ENCODE measurements at places on chromosomes 12 and 14.

DNA sequence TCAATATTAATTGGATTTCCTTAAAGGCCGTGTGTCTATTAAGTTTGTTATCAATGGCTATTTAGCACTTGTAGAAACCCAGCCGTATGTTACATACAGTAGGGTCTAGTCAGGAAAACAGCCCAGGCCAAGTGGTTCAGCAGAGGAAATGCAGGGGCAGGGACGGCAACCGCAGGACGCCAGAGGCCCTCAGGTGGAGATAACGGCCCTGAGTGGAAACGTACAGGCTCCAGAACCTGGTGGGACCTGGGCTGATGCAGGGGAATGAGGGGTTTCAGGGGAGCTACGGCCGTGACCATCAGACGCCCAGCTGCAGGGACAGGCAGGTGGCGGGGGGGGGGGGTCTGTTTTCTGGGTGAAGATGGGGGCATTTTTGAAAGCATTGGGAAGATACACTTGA, 3.7 kb upstream of the ANKLE2 start:
- peaks cover 21% of the 10 kb centered on the region for H3K36me3 ChIP-seq
- H3K27ac ChIP-seq = no peak overlapping the region
- H3K27me3 ChIP-seq = no peaks in the 10 kb centered on the region

DNA sequence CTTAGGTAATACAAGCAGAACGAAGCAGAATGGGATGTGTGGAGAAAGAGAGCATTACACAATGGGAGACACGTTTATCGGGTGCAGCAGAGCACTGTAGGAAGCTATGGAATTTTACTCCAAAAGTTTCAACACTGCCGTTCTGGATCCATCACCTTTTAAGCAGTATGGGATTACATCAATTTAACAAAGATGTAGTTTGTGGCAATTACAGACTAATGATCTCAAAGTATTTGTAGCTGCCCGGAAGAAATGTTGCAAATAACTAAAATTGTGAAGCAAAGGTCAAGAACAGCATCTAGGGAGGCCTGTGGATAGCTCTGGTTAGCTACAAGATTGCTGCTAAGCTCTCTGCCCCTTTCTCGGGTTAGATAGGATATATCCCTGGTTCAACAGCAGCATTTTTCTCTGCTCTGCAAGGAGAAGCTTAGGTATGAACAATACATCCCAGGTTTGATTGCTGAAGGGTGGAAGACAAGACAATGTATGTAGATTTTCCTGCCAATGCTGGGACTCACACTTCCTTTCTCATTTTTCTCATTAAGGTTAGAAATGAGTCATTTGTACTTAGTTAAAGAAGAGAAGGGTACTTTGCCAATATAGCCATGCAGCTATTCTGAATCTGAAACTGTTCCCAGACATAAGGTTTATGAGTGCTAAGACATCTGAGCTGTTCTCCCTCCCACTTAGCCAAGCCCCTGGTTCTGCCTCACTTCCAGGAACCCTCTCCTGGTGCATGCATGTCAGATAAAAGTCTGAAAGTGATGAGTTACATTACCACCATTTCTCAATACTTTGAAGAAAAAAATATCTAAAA, 75.0 kb upstream of the HIF1A start:
- H3K27me3 ChIP-seq = peaks cover 7% of the 10 kb centered on the region
- no peak for DNase-seq
- no peaks in the 10 kb centered on the region for H3K4me1 ChIP-seq
- H3K27ac ChIP-seq = no peak overlapping the region
- H3K36me3 ChIP-seq = no peaks in the 10 kb centered on the region

- H3K27me3 ChIP-seq = peaks cover 7% of the 10 kb centered on the region
- H3K27ac ChIP-seq = no peak overlapping the region
- no peaks in the 10 kb centered on the region for H3K4me1 ChIP-seq
- no peaks in the 10 kb centered on the region for H3K36me3 ChIP-seq
These were observed 122.6 kb downstream of the ADGRD1 start for GRCh38 chr12:131076296-131076695.

DNA sequence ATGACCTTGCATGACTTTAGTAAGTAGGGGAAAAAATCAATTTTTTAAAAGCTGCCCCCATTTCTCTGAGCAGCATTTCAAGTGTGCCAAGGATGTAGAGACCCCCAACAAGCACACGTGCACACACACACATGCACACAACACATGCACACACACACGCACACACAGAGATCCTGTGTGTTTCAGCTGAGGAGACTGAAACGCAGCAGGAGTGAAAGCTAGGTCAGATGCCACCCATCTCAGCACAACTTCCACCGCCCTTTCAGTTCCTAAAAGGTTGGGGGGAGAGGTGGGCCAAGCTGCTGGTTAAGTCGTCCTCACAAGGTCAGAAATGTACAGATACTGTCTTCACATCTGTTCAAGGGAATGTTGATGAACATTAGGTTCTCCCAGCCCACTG, 13.9 kb downstream of the MYL2 start:
- no peak overlapping the region for H3K4me3 ChIP-seq
- H3K27me3 ChIP-seq = no peaks in the 10 kb centered on the region
- no peak overlapping the region for H3K27ac ChIP-seq
- DNase-seq = no peak

DNA sequence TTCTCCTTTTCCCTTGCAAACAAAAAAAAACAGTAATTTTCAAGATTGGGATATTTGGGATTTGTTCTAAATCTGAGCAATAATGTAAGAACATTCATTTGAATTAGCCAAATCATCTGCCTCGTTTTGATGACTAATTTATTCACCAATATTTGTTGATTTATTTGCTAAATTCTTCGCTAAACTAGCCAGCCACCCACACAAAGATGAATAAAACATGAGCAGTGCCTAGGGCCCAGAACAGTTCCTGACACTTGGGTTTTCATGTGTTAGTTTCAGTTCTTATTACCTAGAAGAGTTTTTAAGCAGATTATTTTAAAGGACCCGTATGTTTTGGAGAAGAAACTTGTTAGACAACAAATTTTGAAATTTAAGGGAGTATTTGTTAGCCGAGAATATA, 1.4 kb downstream of the ETNK1 start:
- H3K27ac ChIP-seq = no peak overlapping the region
- peaks cover 39% of the 10 kb centered on the region for H3K36me3 ChIP-seq

- H3K36me3 ChIP-seq = no peaks in the 10 kb centered on the region
- no peak overlapping the region for H3K4me3 ChIP-seq
- no peak for DNase-seq
These were observed 319.7 kb upstream of the NAV3 start for GRCh38 chr12:77510985-77511384.

DNA sequence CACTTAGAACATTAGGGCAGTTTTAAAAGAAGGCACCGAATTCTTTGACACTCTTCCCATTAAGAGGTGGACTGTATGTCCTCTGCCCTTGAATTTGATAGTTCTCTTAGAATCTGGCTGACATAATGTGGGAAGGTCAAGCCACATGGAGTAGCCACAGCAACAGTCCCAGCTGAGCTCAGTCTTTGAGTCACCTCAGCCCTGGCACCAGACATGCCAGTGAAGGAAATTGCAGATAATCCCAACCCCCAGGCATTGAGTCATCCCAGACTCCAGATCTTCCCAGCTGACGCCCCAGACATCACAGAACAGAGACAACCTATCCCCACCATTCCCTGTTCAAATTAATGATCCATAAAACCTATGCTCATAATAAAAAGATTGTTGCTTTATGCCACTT, 83.4 kb downstream of the GTF2A1 start:
- no peaks in the 10 kb centered on the region for H3K4me1 ChIP-seq
- DNase-seq = no peak
- H3K27me3 ChIP-seq = no peaks in the 10 kb centered on the region
- H3K4me3 ChIP-seq = no peak overlapping the region

DNA sequence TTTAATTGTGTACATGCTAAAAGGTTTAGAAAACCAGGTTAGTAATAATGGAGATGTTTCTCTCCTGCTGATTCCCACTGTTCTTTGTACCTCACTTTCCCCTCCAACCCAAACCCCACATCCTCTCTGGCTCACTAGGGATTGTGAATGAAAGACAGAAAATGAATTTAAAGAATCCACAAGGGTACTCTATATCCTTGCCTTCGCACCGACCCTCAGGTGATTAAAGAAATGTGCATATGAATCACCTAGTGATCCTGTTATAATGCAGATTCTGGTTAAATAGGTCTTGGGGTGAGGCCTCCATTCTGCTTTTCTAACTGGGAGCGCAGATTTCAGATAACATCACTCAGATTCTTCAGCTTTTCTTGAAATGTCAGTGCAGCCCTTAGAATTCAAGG, 84.3 kb upstream of the OTX2 start:
- H3K4me1 ChIP-seq = no peaks in the 10 kb centered on the region
- H3K4me3 ChIP-seq = no peak overlapping the region
- H3K27me3 ChIP-seq = peaks cover 48% of the 10 kb centered on the region
- H3K27ac ChIP-seq = no peak overlapping the region

GRCh38 chr14:63652406-63652805, 10.7 kb upstream of the WDR89 start:
- H3K27ac ChIP-seq = no peak overlapping the region
- no peaks in the 10 kb centered on the region for H3K36me3 ChIP-seq
- H3K27me3 ChIP-seq = no peaks in the 10 kb centered on the region
- no peak for DNase-seq
- no peak overlapping the region for H3K4me3 ChIP-seq
- no peaks in the 10 kb centered on the region for H3K4me1 ChIP-seq

DNA sequence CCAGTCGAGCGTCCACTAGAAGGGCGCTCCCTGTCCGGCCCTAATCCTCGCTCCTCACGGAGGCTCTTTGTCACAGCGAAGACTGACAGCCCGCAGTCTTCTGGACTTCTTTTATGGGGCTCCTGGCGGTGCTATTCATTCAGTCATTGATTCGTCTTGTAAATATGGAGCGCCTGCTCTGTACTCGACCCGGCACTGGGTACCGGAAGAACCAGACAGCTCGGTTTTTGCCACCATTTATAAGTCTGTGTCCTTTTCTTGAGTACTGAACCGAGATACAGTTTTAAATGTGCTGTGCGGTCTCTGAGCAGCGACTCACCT, 570 bp downstream of the DMAC2L start:
- peaks cover 2% of the 10 kb centered on the region for H3K4me1 ChIP-seq
- no peak for DNase-seq
- peak overlapping the region; percentile 76 for H3K27ac ChIP-seq
- H3K27me3 ChIP-seq = no peaks in the 10 kb centered on the region
- H3K4me3 ChIP-seq = peak overlapping the region; percentile 86

Measured in neuronal stem cell (in vitro differentiated cells).